ENCODE measurements at places on chromosomes 7 and 10.

GRCh38 chr10:14959221-14960057 is at the start of gene MEIG1:
TSS of gene MEIG1 (plus strand) at chr10:14959388. CDS start at chr10:14966469, 7,081 bp downstream.
- DNase-seq, result peak; percentile 60

DNA sequence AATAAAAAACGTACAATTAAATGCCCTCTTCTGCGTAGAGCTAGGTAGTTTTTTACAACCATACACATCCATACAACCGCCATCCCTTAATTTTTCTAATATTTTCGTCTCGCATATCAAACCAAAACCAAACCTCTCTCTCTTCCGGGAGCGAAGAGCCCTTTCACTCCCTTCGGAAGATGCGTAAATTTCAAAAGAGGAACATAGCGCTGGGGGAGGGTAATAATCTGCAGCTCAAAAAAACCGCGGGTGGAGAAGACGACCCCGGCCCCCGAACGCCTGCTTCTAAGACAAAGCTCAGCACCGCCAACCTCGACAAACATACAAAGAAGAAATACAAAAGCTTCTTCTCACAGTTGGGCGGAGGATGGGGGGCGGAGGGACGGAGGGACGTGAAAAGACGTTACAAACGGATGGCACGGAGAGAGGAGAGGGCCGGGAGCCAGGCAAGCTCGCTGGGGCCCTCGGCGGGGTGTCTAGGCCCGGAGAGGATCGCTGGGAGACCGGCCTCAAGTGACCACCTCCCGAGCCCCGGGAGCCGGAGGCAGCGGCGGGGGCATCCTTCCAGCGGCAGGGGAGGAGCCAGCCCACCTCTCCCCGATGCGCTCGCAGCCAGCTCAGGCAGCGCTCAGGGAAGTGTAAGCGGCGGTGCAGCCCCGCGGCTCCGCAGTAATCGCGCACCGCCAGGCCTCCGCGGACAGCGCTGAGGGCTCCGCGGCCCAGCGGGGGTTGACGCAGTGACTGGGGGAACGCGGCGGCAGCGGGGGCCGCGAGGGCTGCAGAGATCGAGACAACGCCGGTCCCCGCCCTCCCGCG is 851 bp downstream of the MKRN1 start:
- no peak for DNase-seq

- no peak for DNase-seq
Measured at GRCh38 chr7:4707217-4707741, 25.2 kb downstream of the FOXK1 start.

- DNase-seq, result no peak
Measured at GRCh38 chr7:55030314-55030713, 11.5 kb downstream of the EGFR start.

DNA sequence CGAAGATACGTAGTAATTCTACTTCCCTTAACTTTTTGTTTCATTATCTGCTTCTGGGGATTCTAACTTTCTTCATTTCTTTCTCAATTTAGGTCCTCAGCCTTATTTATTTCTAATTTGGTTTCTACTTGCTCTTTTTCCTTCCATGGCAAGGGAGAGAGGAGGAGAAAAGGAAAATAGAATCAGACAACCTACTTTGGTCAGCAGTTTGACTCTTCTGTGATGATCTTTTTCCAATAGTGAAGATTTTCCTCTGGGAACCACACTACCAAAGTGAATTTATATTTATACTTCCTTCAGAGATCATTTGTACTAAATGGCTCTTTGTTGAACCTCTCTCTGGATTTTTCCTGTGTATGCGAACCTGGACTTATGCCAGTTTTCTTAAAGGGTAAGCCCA is 90.2 kb downstream of the TMEM26 start:
- DNase-seq, result no peak

- no peak for DNase-seq
Measured at GRCh38 chr7:51647931-51648351, 331.3 kb upstream of the COBL start.

- DNase-seq, result no peak
Measured at GRCh38 chr7:69780379-69780778, 182.1 kb downstream of the AUTS2 start.

- DNase-seq, result peak; percentile 80
Measured at GRCh38 chr10:44010873-44011602, 362.4 kb upstream of the ZNF32 start.

GRCh38 chr7:128356546-128357216 is 4.8 kb downstream of the PRRT4 start:
- DNase-seq, result no peak

DNA sequence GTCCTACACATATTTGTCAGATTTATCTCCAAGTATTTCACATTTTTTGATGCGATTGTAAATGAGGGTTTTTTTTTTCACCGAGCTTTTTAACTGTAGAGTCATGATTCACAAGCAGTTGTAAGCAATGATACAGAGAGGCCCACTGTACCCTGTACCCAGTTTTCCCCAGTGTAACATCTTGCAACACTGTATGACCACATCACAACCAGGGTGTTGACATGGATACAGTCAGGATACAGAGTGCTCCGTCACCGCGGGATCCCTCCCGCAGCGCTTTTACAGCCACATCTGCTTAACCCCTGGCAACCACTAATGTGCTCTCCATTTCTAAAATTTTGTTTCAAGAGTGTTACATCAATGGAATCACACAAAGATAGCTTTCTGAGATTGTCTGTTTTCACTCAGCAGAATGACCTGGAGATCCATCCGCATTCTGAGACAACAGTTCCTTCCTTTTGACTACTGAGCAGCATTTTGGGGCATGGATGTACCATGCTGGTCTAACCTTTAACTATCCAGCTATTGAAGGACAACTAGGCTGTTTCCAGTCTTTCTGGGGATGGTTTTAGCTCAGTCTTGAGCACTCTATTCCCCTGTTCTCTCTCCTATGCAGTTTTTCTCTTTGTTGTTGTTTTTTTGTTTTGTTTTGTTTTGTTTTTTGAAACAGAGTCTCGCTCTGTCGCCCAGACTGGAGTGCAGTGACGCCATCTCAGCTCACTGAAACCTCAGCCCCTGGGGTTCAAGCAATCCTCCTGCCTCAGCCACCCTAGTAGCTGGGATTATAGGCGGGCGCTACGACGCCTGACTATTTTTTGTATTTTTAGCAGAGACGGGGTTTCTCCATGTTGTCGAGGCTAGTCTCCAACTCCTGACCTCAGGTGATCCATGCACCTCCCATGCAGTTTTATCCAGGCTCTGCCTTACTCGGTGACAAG is 25.9 kb downstream of the GPRIN2 start:
- no peak for DNase-seq

GRCh38 chr7:630539-630938 is 96.0 kb upstream of the DNAAF5 start:
- DNase-seq, result no peak

GRCh38 chr7:150955519-150956394 is 22.4 kb downstream of the KCNH2 start:
- no peak for DNase-seq

DNA sequence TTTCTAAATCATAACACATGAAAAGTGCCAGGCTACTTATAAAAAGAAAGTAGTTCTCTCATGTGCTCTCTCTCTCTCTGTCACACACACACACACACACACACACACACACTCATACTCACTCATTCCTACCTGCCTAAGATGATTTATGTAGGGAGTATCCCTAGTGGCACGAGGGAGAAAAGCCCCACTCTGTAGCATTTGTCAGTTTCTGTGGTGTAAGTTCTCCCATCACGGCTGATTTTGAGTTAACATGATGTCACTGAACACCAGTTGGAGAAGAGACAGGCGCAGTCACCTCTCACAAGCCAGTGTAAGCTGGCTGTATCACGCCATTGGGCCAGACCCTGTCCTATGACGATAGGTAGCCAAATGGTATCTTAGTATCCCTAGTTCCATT is 395.4 kb downstream of the SFMBT2 start:
- DNase-seq, result no peak

DNA sequence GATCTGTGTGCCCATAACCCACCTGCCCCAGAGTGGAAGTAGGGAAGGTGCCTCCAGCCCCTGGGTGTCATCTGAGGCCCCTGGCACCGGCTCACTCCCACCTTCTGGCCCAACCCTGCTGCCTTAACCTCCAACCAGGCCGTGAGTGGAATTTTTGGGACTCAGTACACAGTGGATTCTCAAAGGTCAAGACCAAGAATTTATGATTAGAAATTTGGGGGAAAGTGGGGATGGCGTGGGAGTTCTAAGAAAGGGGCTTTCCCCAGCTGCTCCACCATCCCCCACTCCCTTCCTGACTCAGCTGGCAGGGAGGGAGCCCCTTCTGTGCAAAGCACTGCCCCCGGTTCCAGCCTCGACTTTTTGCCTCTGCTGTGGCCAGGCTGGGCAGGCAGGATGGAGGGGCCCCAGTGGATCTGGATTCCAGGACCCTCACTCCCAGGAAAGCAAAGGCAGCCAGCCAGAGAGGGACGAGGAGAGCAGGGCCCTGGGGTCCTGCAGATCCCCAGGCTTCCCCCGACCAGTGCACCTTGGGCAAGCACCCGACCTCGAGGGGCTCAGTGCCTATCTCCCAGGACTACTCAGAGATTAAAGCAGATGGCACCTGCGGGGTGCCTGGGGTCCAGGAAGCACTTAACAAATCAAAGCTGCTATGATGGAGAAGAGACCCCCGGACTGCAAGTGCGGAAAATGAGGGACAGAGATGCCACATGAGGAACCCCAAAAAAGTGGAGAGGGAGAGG is 12.8 kb downstream of the SPOCK2 start:
- DNase-seq, result no peak

GRCh38 chr7:75756991-75757676 is 14.9 kb downstream of the CCL26 start:
- DNase-seq, result no peak

- DNase-seq, result no peak
Measured at GRCh38 chr7:24917510-24918239, 62.3 kb downstream of the OSBPL3 start.

DNA sequence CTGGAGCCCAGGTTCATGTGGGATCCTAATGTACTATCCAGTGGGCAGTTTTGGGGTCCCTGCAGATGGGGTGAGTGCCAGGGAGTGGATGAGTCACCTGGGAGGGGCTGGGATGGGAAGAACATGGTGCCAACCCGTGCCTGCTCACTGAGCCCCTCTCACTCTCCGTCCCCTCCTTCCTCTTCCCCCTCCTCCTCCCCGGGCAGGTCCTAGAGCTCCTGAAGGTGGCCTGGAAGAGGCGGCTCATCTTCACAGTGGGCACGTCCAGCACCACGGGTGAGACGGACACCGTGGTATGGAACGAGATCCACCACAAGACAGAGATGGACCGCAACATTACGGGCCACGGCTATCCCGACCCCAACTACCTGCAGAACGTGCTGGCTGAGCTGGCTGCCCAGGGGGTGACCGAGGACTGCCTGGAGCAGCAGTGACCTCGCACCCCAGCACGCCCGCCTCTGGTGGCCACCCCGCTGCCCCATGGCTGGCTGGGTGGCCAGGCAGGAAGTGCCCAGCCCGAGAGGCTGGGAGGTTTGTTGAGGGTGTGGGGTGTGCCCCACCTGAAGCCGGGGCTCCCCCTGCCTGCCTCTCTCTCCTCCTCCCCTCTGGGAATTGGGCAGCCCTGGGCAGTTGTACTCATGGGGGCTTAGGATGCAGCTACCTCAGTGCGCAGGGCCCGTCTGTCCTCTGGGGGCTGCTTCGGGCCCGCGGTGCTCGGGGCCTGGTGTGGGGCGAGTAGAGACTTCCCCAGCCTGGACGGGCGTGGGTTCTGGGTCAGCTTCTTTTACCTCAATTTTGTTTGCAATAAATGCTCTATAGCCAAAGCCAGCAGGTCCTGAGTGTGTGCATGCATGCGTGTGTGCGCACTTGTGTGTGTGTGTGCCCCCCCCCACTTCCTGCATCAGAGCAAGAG is 4.9 kb upstream of the UPK3B start:
- DNase-seq, result no peak

GRCh38 chr10:132266594-132267161 is 41.1 kb downstream of the STK32C start:
- DNase-seq, result no peak

DNA sequence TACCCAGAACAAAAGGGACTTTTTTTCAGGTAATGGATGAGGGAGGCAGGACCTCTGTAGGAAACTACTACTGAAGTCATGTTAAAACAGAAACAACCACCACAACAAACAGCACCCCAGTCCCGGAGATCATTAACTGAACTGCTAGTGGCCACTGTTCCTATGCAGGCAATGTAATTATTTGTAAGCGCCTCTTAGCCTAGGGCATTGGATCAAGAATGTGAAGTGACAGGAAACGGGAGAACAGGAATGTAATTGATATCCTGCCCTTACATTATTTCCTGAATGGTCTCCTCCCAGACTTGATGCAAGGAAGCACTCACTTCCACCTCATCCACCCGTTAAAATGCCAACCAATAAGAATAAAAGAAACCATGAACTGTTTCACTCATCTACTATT is 16.7 kb upstream of the GAD2 start:
- DNase-seq, result no peak

GRCh38 chr10:94066411-94066810 is 72.7 kb downstream of the PLCE1 start:
- DNase-seq, result no peak

DNA sequence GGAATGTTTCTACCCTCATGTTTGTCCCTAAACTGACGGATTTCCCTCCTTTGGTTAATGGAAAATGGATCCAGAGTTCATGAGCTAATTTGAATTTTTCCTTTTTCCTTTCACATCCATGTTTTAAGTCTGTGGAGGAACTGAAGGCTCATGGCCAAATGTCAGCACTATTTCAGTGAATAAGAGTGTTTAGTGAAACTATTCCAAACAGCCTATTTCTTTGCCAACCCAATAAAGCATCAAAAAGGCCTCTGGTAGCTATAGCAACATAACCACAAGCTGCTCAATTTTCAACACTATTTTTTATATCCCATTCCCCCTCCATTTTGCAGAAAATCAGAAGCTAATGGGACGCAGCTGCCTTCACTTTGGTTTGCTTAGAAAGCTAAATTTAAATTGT is 1454.1 kb downstream of the GATA3 start:
- no peak for DNase-seq

DNA sequence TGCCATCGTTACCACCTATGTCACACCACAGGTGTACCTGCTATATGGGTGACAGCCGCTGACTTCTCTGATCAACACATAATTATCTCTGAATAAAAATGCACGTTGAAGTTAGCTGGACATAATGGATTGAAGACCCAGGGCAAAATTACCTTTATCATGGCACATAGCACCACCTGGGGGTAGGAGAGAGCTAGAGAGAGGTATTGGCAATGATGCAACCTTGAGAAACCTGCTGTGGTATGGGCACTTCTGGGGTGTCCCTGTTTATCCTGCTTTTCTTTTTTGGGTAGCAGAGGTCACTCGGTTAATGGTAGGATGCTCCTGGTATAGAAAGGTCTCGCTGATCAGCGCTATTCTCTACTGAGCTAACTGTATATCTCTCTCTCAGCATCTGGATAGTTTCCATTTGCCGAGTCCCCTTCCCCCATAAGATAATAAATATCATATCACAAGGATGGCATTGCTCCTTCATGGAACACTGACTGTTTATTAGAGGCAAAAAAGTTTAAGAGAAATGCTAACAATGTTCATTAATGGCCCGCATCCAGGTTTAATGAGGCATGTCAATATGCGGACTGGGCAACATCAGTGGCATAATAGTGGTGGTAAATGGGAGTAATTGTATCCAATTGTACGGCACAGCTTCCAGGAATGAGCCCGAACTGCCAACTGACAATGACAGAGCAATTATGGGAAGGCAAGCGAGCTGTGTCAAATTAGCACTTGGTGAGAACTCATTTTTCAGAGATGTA is 323.1 kb downstream of the TFEC start:
- DNase-seq, result no peak

GRCh38 chr7:30649717-30650420 is 32.4 kb downstream of the CRHR2 start:
- no peak for DNase-seq

Measured in GM12878 (cell line).